ENCODE measurements at places on chromosomes 6 and 20.

GRCh38 chr6:107156617-107157016 lies 41.3 kb upstream of the BEND3 start:
- no peak for DNase-seq

DNA sequence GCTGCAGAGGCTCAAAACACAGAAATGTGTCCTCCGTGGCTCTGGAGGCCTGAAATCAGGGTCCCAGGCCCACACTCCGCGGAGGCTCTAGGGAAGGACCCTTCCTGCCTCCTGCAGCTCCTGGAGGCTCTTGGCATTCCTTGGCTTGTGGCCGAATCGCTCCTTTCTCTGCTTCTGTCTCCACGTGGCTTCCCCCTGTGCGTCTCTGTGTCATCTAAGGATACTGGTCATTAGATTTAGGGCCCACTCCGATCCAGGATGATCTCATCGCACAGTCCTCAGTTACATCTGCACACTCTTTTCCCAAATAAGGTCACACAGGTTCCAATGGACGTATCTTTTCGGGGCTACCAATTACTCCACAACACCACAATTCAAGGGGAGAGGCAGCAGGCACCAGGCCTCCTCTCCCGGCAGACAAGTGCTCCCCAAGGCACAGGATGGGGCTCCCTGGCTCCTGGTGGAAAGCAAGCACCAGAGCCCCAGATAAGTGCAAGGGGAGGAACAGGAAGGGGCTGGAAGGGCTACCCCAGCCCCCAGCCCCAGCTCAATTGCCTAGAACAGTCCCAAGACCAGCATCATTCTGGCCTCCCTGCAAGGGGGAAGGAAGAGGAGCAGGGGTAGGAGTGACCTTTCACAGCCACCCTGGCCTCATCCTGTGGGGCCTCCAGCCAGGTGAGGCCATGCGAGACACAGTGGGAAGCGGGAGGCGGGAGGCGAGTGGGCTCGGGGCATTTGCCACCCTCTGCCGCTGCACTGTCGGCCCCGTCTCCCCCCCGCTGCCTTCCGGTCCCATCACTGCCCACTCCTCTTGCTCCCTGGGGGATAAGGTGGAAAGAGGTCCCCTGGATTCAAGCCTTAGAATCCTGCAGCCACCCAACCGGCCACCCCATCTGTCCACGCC lies 16.3 kb downstream of the NTSR1 start:
- DNase-seq: no peak

DNA sequence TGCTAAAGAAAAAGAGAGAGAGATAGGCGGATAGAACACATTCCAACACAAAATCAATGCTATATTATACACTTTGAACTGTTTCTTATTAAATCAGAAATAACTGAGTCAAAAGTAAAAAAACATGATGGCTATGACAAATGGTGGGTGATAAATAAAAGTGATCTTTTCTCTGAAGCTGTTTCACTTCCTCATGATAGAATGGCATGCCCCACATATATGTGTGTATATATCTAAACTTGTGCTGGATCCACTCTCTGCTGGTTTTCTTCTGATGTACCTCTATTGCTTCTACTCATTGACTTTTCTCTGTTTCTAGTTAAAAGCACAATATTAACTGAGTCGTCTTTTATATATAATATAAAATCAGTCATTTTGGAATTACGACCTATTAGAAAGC lies 429.9 kb downstream of the PKHD1 start:
- no peak for DNase-seq

GRCh38 chr20:924639-925038 lies 8.5 kb upstream of the ANGPT4 start:
- DNase-seq: no peak

Data from spinal cord (tissue), 10 donors.